ENCODE measurements at places on chromosomes 4 and X.

DNA sequence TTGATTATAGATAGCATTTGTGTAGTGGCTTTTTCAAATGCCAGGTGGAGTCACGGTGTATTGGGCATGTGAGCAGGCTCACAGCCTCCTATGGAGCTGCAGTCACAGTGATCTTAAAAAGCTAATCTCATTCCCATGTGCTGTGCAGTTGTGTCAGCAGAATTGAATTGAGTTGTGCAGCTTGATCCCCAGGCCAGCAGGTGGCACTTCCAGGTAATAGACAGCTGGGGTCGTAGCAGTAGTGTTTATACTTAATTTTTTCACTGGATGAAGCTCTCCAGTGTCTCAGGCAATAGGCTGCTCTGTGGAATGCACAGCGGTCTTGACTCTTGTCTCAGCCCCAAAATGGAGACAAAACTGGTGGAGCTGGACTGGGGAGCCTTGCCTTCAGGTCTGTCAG is 1028.1 kb downstream of the SH3BGRL start:
- no peak for DNase-seq

DNA sequence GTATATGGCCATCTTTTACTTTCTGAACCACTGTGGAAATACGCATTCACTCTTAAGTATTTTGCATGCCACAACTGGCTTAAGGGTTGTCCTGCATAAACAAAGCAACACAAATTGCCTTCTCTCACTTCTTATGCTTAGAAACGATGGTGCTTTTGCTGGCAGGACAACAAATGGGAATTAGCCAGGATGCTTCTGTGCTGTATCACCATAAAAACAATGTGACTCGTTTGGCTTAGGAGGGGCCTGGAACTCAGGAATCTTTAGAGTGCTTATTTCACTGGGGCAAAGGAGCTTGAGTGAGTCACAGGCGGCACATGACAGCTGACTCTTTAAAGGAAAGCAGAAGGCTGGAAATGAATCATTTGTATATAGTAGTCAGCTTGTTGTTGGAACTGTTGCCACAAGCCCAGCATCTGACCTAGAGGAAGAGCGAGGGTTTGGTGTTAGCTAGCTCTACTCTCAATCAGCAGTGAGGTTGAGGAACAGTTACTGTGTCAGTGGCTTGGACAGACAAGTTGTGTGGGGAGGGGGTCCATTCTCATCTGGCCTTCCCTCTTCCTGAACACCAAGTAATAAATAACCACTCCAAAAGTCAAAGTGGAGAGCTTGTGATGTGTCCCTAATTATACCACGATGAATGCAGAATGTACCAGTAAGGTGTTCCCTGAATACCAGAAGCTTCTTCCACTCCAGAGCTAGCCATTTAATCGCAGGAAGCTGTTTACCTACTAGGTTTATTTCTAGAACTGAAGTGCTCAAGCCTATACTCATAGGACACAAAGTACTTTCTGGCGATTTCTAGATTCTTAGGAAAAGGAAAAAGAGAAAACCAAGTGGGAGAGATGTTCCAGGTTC is 293.1 kb downstream of the CAMK2D start:
- DNase-seq = no peak

DNA sequence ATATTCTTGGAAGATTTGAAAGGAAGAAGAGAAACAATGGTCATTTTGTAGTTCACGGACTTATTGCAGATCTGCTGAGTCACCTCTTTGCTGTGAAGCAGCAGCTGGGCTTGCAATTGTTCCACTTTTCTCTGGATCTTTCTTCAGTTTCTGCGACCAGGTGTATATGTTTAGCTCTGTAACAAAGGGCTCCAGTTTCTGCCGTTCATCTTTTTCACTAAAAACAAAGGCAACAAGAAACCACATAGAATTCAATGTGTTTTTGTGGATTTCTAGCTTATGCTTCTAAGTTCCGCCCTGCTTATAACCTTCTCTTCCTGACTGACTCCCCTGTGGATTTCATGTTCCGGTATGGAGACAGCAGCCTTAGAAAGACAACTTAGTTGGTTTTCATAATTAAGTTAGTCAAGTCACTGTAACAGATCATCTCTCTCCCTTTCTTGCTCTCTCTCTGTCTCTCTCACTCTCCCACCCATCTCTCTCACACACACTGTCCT is 121.6 kb upstream of the EPHA5 start:
- no peak for DNase-seq

DNA sequence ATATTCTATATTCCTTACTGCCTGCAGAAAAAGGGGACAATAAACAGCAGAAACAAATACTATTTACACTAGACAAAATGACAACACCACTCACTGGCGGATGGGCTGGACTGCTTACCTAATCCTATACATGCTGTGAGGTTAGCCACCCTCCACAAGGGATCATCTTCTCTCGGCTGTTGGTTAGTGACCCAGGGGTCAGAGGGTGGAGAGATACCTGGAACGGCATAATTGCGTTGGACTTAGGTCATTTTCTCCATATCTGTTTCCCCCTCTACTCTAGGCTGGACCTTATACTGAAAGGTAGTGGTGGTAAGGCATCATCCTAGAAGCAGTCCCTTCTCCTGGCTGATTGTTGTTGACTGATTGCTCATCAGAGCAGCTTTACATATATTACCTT is 286.8 kb upstream of the UGT8 start:
- DNase-seq = no peak

- no peak for DNase-seq
Measured at GRCh38 chr4:184373886-184374405, 100.4 kb downstream of the IRF2 start.

- no peak for DNase-seq
Measured at GRCh38 chr4:15894921-15895916, 43.3 kb downstream of the FGFBP1 start.

DNA sequence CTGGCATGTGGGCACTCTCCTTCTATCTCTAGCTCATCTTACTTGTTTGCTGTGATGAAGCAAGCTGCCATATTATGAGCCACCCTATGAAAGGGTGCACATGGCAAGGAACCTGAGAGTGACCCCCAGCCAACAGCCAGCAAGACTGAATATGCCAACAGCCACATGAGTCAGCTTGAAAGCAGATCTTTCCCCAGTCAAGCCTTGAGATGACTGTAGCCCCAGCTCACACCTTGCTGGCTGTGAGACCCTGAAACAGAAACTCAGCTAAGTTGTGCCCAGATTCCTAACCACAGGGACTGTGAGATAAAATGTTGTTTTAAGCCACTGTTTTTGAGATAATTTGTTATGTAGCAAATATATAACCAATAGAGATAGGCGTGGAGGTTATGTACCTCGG is 36.2 kb downstream of the KDM5C start:
- no peak for DNase-seq
